Fibroblast of pulmonary artery (primary cell): ENCODE measurements at places on chromosomes 7 and 10.
A peak's percentile ranks its signal among the peaks of the same experiment; 100 is the strongest.

- no peak for DNase-seq
These were observed 26.7 kb upstream of the CDCA7L start for GRCh38 chr7:21972397-21972784.

GRCh38 chr7:103937680-103938079 lies 51.8 kb downstream of the RELN start:
- DNase-seq, result no peak

- no peak for DNase-seq
These were observed 11.1 kb upstream of the ANAPC16 start for GRCh38 chr10:72204724-72205123.

DNA sequence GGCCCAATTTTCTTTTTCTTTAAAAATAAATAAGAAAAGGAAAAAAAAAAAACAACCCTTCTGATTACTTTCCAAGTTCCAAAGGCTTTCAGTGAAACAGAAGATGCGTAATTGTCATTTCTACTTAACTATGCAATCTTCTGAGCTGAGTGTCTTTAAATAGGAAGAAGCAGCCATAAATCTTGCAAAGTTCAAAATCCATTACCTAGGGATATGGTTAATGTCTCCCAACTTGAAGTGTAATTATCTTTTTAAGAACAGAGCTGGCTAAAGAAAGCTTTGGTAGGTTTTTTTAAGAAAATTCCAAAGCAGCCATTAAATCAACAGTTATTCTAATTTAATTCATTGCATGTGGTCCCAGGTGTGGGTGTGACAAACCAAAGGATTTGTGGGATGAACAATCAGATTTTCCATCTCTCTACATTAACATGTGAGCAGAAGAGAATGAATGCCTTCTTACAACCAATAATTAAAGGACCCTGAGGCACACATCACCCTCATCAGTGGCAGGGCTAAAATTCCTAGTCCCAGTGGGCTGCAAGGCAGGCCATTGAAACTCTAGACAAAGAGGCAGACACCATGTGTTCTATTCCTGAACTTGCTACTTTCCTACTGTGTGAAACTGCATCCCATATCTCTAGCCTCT lies 419.2 kb downstream of the REEP3 start:
- no peak for DNase-seq

GRCh38 chr7:19317461-19317860 lies 172.2 kb upstream of the FERD3L start:
- DNase-seq, result peak; percentile 54

DNA sequence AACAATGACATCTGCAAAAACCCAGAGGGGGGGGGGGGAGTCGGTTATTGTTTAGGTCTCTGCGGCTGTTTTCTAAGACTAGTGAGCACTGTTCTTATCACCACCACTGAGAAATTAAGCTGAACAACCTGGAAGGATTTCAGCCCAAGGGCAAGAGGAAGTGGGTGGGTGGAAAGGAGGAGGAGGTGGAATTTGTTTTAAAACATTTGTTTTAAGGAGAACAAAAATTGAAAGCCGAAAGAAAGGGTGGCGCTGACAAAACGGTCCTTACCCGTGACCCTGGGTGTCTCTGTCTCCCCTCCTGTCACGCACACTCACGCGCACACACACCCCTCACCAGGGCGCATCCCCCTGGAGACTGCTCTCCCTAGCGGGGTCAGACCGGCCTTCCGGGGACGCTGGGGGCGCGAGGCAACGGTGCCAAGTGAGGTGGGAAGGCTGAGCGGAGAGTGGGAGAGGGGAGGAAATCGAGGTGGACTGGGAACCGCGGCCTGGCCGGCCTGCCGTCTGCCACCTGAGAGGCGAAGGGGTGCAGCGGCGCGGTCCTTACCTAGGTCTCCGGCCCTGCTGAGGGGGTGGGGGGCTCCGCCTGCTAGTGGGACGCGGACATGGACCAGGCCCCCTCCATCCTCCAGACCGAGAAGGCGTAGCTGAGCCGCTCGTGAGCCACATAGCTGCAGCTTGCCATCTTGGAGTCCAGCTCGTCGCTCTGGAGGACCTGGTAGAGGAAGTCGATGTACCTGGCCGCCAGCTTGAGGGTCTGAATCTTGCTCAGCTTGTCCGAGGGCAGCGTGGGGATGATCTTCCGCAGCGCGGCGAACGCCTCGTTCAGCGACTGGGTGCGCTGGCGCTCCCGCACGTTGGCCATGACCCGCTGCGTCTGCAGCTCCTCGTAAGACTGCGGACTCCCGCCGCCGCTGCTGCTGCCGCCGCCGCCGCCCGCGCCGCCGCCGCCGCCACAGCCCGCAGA lies 1.0 kb downstream of the TWIST1 start:
- peak; percentile 69 for DNase-seq

DNA sequence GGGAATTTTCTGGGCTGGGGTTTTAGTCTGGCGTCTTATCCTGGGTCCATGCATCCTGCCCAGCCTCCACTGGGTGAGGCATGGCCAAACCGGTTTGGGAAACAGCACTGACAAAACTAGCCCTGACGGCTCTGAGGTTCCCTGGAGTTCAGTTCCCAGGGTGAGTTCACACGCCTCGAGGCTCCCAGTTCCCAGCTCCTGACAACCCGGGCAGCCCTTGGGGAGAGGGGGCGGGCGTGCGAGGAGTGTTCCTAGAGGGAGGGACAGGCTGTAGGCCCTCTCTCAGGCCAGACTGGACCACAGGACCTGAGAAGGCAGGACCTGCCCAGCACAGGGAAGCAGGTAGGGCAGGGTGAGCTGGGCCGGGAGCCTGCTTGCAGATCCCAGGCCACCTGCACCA lies 82.3 kb upstream of the PPIF start:
- no peak for DNase-seq

DNA sequence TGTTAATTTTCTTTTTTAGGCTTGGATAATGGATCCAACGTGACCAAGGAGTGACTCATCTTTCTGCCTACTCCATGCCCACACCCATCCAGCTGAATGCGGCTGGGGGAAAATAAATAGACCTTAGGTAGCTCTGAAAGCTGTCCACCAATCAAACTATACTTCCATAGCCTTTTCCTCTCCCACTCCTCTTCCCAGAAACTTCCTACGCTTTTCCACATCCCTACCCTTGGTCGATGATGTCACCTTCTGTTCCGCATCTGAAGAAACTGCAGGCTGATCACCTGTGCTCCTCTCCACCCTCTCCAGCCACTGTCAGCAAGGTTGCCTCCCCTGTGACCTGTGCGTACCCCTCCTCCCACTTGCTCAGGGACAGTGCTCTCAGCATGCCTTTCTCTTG lies 359.8 kb upstream of the KLF6 start:
- peak; percentile 8 for DNase-seq

DNA sequence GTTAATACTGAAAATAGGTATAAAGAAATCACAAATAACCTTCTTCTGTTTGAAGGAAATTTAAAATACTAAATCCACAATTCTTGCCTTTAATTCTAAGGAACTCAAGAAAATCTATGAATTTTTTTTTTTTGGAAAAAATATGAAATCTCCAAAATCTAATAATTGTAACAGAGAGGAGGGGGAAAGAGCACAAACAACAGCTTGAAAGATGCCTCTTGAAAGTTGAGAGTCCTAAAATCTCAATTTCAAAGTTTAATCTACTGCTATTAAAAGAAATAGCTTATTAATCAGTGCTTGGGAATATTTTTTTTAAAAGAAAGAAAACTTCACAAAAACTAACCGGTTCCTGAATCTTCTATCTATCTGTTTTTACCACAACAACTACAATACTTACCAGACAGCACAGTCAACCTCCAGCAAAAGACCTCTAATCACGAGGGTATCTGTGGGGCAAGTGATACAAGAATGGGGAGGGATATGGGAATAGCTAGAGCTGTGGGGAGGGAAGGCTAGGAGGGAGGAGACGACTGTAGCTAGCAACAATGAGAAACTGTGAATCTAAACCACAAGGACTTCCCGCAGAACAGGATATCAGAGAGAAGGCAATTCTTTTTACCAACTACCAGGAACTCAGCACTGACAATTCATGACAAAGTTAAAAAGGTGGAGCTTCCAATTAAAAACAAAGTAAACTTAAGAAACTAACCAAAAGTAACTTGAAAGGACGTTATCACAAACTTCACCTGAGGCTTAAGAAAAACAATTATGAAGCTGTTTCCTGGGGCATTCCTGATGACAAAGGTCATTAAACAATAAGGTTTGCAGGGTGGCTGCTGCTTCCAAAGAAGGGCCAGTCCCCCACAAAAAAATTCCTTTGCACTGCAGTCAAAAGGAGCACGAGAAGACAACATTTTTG lies at the start of gene USP54:
USP54 (minus strand) TSS at position 462 of the 919 bp plus-strand sequence. CDS start 15,684 bp downstream, outside the sequence.
- peak; percentile 79 for DNase-seq

- no peak for DNase-seq
These were observed 2.8 kb downstream of the PLA2G12B start for GRCh38 chr10:72951760-72952159.

DNA sequence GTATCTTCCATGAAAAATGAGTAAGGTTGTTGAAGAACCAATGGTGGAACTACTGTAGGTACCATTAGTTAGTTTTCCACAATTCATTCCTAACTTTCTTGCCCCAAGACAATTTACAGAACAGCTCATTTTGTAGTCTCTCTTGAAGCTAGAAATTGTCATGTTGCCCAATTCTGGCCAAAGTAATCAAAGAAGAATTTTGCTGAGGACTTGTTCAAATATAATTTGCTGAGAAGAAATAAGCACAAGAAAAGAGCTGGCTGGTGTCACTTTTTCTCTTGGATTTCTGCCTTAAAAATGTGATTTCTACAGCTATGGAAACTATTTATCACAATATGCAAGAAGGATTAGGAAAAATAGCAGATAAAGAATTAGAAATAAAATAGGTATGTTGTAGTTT lies 199.2 kb upstream of the SEMA3A start:
- DNase-seq, result peak; percentile 7

- no peak for DNase-seq
These were observed 123.7 kb downstream of the CUBN start for GRCh38 chr10:17005621-17006566.

- DNase-seq, result no peak
These were observed 154.9 kb downstream of the EGFR start for GRCh38 chr7:55173671-55174070.

- no peak for DNase-seq
These were observed 14.5 kb upstream of the DNAAF5 start for GRCh38 chr7:711922-712380.

GRCh38 chr10:117363028-117363427 lies 12.2 kb downstream of the PDZD8 start:
- DNase-seq, result peak; percentile 29

DNA sequence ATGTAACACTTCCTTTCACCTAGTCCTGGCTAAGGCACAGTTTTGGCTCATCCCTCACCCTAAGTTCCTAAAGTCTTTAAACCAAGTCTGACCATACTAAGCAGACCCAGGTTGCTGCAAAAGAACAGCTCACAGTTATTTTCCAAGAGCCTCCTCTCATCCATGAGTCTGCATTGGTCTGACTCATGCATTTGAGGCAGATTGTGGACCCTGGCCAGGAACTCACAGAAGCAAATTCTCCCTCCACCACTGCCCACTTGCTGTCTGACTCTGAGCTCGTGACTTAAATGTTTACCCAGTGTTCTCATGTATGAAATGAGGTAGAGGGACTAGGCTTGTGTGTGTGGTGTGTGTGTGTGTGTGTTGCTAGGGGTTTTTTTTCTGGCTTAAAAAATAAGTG lies 1272.8 kb downstream of the TYW1 start:
- DNase-seq, result peak; percentile 17

DNA sequence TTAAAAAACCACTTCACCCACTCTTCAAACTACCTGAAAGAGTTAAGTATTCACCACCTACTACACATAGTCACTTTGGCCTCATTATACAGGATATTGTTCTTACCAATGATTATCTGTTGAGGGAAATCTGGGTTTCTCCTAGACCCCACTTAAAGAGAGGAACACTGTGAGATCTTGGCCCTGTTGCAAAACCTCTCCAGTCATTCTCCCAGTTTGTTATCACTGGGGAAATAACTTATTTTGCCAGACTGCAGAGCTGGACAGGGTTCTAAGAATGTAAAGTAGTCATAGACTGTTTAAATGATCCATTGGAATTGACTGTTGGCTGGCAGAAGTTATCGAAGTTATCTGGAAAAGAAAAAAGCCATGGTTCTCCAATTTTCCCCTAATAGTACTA lies 143.8 kb downstream of the HGF start:
- DNase-seq, result peak; percentile 77

DNA sequence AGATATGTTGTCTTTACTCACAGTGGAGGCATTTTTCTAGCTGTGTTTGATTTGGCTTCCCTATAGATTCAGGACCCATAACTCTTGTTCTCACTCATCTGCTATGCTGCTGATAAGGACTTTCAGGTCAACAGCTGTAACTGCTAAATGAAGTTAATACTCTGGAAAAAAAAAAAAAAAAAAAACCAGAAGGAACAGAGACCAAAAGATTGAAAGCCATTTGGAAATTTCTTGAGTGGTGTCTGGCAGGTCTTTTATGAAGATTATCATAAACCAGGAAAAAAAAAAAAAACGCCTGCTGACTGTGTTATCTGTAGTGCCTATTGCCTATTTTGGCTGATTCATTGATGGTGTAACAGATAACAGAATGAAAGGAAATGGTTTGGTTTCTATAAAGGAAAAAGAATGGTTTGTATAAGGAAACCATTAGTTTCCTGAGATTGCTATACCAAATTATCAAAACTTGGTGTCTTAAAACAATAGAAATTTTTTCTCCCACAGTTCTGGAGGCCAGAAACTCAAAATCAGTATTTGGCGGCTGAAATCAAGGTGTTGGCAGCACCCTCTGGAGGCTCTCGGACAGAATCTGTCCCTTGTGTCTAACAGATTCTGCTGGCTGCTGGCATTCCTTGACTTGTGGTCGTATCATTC lies 60.5 kb upstream of the BET1 start:
- peak; percentile 58 for DNase-seq

- DNase-seq, result peak; percentile 57
These were observed 1.2 kb upstream of the WNT2 start for GRCh38 chr7:117323851-117324711.

DNA sequence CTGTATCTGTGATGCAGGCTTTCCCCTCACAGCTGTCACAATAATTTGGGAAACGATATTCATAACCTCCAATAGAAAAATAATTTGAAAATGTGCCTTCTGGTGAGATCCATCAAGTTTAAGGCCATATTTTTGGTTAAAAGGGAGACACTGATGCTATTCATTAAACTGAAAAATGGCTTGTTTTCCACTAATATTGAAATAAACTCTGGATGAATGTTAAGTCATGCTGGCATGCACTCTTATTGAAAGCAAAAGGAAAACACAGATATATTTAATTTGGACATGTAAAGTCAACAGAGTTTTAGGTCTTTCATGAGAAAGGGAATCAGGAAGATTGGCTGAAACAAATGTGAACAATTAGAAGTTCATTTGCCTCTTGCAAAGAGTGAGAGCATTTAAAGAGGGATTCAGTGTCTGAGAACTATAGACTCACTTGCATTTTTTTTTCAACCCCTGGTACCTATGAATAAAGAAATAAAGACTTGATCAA lies 879.2 kb downstream of the LRMDA start:
- no peak for DNase-seq

GRCh38 chr7:157682064-157682945 lies 345.5 kb downstream of the DNAJB6 start:
- DNase-seq, result no peak

DNA sequence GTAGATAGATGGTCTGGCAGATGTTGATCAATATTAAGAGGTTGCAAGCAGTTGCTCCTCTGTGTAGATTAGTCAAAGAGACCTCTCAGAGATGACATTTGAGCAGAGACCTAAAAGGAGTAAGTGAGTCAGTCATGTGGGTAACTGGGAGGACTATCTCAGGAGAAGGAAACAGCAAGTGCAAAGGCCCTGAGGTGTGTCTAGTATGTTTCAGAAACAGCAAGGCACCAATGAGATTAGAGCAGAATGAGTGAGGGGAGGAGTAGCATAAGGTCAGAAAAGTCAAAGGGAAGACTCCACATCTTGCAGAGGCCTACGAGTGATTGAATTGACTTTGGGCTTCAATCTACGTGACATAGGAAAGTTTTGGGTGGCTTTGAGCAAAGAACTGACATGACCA lies 89.8 kb upstream of the COL1A2 start:
- no peak for DNase-seq
